ENCODE measurements at places on chromosomes 12 and 14. TPM values are rescaled to one million over a fixed set of nuclear protein-coding genes. Genes with fewer than 3 reads are reported as not detected.

The COCH gene
- 25.2 TPM for total RNA-seq

The RNU6-8 gene
- total RNA-seq = not detected

The CFAP251 gene
- total RNA-seq = 0.95 TPM

The KRT72 gene
- not detected for total RNA-seq

The LRP6 gene
- total RNA-seq = 9.4 TPM

The NKX2-1 gene
- 0.10 TPM for total RNA-seq

The GSC gene
- total RNA-seq = 0.31 TPM

The C14orf119 gene
- 102 TPM for total RNA-seq

The MAP3K9 gene
- total RNA-seq = 7.1 TPM

The IKZF4 gene
- total RNA-seq = 2.3 TPM

The TSPAN11 gene
- total RNA-seq = 0.10 TPM

The CCDC38 gene
- 0.07 TPM for total RNA-seq

The ENDOU gene
- not detected for total RNA-seq

The GNB3 gene
- total RNA-seq = 1.4 TPM

The C12orf42 gene
- total RNA-seq = not detected

The CLEC4A gene
- not detected for total RNA-seq

The EIF2S3B gene
- total RNA-seq = 0.65 TPM

The KIF5A gene
- total RNA-seq = 0.20 TPM

The TSPAN8 gene
- not detected for total RNA-seq
